ENCODE measurements at places on chromosomes 6 and 20. TPM values are rescaled to one million over a fixed set of nuclear protein-coding genes. Genes with fewer than 3 reads are reported as not detected.

- DNase-seq = no peak
Measured at GRCh38 chr6:105985098-105985815, 100.9 kb upstream of the PRDM1 start.

The COL9A3 gene
- total RNA-seq = 4.3 TPM

DNA sequence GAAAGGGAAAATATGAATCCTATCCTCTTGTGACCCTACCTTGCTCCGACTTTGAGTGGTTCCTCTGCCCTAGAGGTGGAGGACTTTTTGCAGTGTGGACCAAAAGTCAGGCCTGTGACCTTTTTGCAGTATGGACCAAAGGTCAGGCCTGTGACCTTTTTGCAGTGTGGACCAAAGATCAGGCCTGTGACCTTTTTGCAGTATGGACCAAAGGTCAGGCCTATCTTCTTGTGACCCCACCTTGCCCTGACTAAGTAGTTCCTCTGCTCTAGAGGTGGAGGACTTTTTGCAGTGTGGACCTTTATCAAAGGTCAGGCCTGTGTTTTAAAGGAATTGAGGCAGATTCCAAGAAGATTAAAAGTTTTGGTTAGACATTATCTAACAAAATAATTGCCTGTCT lies 10.9 kb upstream of the ERVFRD-1 start:
- DNase-seq = no peak

DNA sequence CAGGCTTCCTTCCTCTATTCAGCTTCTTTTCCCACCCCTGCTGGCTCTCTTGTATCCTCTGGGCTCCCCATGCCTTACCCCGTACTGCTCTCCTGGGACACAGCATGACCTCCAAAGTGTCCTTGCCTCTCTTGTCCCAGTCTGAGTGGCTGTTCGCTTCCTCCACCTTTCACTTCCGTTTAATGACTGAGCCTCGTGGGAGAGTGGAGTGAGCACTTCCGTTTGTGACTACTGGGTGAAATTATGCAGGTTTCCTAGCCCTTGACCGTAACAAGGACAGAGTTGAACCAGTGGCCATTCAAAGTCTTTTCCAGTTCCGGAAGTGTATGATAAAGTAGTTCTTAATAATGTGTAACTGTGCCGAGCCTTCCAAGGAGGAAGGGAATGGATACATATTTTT lies 109.2 kb downstream of the ARID1B start:
- no peak for DNase-seq

The CASS4 gene
- 3.0 TPM for total RNA-seq

The BPIFB4 gene
- total RNA-seq = not detected

DNA sequence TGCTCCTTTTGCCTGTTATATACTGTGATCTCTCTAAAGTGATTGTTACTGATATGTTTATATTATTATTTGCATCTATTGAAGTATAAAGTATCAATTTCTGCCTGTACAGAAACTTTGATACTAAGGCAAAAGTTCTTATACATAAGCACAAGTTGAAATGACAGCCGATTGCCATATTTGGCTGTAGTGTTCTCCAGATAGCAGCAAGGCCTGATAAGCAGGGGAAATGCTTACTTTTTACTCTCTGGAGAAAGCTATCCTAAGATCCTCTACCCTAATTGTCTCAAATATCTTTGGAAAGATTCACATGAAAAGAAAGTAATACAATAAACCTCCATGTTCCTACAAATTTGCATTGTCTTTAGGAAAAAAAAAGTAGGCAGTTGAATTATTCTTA lies 31.4 kb downstream of the SENP6 start:
- no peak for DNase-seq

DNA sequence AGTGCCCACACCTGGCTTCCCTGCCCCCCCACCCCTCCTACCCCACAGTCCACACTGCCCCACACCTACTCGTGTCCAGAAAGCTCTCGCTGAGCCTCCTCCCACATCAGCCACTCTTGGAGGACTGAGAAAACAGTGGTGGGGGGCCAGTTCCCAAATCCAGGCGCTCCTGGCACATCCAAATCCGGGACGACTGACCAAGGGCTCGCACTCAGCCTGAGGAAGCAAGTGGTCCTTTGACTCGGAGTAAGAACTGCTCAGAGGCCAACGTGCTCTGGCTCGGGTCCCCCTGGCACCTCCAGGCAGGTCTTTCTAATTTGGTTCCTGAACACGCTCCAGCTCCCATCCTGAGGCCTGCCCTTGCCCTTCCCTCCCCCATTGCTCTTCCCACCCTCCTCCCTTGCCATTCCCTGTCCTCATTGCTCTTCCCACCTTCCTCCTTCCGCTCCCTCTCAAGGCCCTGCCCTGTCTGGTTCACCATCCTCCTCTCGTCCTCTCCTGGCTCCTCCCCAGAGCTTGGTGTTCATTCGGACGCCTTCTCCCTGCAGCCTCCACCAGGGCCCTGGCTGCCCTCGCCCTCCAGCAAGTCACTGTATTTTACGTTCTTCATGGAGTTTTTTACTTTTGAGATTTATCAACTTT lies 83.6 kb downstream of the THBS2 start:
- no peak for DNase-seq

The SUPT3H gene
- total RNA-seq = 10.1 TPM

The SMLR1 gene
- 0.16 TPM for total RNA-seq

GRCh38 chr6:155419161-155419560 lies 36.5 kb downstream of the NOX3 start:
- no peak for DNase-seq

DNA sequence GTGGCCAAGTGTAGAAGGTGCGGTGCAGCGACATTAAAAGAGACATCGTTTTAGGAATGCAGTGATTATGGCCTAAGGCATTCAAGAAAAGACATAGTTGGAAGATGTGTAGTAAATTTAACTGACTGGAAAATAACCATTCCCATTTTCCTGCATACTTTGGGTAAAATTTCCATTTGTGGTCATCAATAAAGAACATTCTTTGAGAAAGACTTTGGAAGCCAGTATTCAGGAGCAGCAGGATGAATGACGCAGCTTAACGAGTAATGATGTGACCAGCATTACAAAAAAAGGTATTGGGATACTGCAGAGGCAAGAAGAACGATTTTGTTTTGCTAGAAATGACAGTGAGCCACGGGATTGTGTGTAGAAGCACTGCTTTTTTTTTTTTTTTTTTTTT lies 7.0 kb upstream of the RWDD1 start:
- no peak for DNase-seq

The ZKSCAN8 gene
- total RNA-seq = 26.4 TPM

The ROMO1 gene
- total RNA-seq = 141 TPM

- DNase-seq = no peak
Measured at GRCh38 chr6:138052783-138053182, 54.4 kb downstream of the PERP start.

DNA sequence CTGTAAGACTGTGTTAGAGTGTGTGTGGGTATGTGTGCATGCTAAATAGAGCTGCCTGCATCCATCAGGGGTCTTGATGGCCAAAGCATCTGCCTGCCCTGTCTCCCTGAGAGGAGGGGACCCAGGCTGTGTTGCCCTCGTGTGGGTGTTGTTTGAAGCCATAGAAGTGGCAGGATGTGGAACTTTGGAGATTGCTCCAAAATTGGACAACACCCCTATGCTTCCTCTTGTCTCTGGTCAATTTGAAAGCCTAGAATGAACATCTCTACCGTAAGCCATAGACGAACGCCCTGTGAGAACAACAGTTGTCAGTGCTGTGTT lies 82.6 kb downstream of the ASXL1 start:
- DNase-seq = no peak

DNA sequence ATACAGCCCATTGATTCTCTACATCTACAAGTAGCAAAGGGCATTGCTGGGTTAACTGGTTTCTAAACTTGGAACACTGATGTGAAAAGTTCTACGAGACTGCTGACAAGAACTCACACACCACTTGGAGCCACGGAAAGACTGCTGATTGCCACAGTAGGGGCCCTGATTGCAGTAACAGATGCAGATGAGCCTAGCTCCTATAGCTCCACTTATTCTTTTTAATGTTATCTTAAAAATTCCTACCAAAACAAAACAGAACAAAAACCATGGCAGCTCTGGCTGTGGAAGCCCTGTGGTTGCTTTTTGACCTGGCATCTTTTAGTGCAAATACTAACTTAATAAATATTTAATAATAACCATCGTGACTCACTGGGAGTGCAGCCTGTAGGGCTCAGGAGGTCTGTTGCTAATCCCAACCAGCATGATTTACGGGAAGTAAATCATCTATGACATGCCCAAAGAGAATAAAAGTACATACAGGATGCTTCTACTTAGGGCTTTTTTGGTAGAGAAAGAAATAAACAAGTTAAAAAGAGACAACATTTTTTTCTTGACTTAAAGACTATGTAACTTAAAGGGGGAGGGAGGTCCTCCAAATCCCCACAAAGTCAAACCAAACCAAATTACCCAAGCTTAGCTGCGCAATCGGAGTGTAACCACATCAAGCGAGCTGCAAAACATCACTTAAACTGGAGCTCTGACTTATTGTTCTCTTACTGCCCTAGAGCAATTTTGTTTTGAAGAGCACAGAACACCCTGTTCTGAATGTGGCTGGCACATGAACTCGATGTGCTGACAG lies 87.2 kb downstream of the FKBP5 start:
- no peak for DNase-seq

GRCh38 chr6:31822036-31822821 lies 5.3 kb upstream of the HSPA1B start:
- DNase-seq = peak; percentile 86

The ZNF184 gene
- 8.0 TPM for total RNA-seq

GRCh38 chr6:12069891-12070529 lies 57.9 kb downstream of the HIVEP1 start:
- no peak for DNase-seq

DNA sequence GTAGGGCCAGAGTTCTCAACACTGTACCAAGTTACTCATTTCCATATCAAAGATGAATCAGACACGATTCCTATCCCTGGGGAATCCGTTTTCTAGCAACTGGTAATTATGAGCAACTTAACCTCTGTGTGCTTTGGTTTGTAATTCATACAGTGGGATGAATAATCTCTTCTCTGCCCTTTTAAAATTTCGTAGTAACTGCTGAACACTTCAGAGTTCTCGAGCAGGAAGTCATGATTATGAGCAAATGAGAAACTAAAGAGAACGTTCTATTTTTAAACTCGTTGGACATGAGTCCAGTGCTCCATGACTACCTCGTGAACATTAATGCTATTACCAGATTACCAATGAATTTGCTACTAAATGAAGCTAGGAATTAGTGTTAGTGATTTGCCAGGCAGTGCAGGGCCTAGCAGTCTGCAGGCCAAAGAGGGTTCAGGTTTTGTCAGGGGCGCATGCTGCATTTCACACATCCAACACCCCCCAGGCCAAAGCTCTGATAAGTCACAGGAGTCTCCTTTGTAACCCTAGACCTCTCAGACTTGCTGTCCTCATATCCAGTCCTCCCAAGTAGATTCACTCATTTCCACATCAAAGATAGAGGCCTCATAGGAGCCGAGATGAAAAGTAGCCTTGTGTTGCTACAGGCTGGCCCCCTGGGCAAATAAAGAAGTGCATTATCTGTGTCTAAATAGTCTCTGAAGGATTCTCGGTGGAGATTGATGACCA lies 45.8 kb upstream of the VSTM2L start:
- DNase-seq = no peak

The COL12A1 gene
- total RNA-seq = 28.3 TPM

- no peak for DNase-seq
Measured at GRCh38 chr6:40948570-40948969, 90.5 kb downstream of the UNC5CL start.

The SYTL3 gene
- 16.0 TPM for total RNA-seq

- DNase-seq = no peak
Measured at GRCh38 chr6:47700596-47700995, 2.2 kb downstream of the ADGRF4 start.

DNA sequence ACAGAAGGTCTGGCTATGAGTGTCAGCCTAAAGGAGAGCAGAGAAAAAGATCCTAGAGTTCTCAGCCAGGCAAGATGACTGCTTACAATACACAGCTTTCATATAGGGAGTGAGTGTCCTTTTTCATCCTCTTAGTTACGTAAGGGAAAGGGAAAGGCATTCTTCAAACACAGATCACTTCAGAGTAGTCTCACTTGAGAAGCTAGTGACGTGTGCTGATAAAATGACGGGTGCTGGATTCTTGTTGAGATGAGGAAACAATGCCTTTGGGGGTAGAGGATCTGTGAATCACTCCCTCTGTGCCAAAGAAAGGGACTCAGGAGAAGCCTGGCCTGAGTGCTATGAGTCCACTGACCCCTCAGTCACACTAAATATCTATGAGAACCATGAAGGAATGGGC lies 117.3 kb downstream of the QRSL1 start:
- DNase-seq = no peak

DNA sequence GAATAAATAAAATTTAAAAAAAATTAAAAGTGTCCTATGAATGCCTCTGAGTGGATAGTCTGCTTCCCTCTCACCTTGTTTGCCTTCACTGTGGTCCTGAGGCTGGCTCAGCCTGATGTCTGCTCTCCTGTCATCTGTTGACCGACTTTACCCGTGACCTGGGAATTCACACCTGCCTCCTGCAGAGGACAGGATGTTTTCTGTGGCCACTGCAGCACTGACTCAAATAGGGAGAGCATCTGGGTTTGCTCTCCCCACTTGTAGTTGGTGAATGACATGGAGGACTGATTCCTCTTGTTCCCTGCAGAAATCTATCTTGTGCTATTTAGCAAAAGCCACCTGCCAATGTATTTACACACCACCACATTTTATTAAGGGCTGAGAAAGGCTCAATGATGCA lies 52.4 kb upstream of the ERVFRD-1 start:
- no peak for DNase-seq
